Stimulated activated CD4-positive, alpha-beta T cell treated with anti-CD3 and anti-CD28 coated beads, Interleukin-15, amount 100 ng/mL, for 1 hour (primary cell): ENCODE measurements at places on chromosomes 4 and X.

DNA sequence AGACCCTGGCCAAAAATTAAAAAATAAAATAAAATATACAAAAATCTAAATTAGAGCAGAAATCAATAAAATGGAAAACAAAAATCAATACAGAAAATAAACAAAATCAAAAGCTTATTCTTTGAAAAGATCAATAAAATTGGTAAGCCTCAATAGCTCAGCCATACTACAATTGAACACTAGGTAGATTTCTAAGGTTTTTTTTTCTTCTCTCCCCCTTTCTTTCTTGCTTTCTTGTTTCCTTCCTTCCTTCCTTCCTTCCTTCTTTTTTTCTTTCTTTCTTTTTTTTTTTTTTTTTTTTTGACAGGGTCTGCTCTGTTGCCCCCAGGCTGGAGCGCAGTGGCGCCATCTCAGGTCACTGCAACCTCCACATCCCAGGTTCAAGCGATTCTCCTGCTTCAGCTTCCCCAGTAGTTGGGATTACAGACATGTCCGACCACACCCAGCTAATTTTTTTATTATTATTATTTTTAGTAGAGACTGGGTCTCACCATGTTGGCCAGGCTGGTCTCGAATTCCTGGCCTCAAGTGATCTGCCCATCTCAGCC is 23.4 kb upstream of the PPP3CA start:
- DNase-seq, result no peak

GRCh38 chrX:49659771-49660170 is 36.0 kb downstream of the PAGE1 start:
- no peak for DNase-seq

- DNase-seq, result no peak
Observed at GRCh38 chr4:37839426-37839825, 12.9 kb downstream of the PGM2 start.

- DNase-seq, result no peak
Observed at GRCh38 chr4:23746027-23746426, 143.8 kb downstream of the PPARGC1A start.

DNA sequence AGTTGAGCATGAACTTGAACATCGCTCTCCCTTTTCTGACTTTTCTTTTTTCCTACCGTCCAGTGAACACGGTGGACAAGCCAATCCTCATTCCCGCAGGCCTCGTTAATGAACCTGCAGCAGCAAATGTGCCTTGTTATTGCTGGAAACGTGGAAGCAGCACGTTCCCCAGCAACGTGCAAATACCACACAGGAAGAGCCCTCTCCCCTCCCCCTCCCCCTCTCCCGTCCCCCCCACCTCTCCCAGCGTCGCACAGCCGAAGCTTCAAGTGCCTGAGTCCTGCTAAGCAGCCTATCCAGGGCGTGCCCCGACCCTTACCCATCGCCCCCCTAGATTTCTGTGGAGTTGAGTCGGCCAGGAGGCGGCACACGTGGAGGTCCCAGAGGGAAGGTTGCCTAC is 219.9 kb downstream of the BCOR start:
- no peak for DNase-seq

- DNase-seq, result no peak
Observed at GRCh38 chr4:68732653-68733466, 62.4 kb upstream of the UGT2B15 start.

DNA sequence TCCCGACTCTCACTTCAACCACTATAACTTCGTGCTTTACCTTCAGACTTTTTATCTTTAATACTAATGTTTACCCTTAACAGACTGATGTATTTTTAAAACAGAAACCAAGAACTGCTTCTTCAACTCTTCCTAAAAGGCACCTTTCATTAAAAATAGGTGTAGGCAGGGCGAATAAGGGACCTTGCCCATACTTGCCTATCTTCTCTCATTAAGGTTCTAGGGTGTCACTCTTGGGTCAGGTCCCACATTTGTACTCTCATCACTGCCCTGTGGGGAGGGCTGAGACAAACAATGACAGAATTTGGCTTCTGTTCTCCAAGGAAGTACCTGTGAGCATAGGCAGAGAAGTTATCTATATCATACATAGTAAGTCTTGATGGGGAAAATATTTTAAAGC is 69.7 kb downstream of the ANKRD50 start:
- DNase-seq, result no peak

DNA sequence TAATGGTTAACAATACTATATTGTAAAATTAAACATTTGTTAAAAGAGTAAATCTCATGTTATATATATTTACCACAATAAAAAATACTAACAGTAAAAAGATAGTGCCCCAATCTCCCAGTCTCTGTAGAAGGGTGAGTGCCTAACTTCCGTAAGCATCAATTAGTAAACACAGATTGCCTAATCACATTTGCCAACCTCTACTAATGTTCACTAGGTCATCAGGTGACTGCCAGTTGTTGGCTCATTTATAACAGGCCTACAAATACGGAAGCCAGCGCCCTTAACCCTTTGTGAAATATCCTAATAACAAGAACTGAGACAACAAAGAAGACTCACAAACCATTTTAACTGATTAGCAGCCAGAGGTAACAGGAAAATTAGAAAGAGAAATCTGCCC is 345.1 kb downstream of the INPP4B start:
- no peak for DNase-seq

DNA sequence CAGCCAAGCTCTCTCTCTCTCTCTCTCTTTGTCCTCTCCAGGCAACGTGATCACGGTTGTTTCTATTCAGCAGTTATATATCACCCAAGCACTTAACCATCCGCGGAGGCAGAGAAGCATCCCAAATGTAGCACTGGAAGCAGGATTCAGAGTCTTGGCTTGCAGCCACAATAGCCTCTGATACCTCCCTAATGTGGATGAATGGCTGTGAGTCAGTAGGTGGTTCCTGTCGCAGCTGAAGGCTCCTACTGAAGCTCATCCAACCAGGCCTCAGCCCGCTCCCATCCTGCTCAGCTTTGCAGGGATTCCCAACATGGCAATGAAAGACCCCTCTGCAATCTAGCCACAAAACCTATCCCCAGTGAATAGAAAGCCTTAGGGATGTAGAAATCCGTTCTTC is 5.1 kb downstream of the HS6ST2 start:
- no peak for DNase-seq

- DNase-seq, result no peak
Observed at GRCh38 chrX:110132450-110133114, 129.7 kb downstream of the TMEM164 start.

DNA sequence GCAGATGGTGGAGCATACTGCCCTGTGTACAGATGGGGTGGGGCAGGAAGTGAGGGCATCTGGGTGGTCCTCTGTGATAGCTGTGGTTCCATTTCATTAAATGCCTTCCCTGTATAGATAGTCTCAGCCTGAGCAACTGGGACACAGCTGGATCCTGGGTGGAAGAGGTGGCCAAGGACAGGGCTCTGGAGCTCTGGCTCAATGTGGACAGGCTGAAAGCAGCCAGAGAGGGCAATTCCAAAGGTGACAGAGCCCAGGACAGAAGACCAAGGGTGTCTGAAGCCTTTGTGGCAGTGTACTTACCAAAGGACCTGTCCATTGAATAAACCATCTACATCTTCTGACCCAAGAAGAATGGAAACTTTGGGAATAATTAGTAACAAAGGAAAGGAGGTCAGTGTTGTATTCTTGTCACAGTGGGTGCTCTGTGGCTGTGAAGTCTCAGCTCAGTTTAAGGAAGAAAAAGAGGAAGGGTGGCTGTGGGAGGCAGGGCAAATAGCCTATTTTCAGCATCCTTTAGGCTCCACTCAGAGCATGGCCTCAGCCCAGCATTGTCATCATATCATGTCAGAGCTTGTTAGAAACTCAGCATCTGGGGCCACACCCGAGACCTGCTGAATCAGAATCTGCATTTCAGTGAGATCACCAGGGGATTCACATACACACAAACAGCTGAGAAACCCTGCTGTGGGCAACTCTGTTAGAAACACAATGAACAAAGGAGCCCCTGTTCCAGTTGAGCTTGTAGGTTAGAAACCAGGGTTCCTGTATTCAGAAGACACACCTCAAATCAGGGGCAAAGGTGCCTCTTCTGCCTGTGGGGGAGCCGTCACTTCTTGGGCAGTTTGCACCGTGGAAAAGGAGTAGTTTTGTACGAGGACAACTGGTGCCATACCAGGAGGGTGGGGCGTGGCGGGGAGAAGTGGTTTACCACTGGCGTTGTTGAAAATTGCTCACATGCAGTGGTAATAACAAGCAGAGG is 168.6 kb downstream of the PTTG2 start:
- DNase-seq, result peak; percentile 49

- no peak for DNase-seq
Observed at GRCh38 chr4:183624548-183624947, 34.4 kb downstream of the RWDD4 start.

DNA sequence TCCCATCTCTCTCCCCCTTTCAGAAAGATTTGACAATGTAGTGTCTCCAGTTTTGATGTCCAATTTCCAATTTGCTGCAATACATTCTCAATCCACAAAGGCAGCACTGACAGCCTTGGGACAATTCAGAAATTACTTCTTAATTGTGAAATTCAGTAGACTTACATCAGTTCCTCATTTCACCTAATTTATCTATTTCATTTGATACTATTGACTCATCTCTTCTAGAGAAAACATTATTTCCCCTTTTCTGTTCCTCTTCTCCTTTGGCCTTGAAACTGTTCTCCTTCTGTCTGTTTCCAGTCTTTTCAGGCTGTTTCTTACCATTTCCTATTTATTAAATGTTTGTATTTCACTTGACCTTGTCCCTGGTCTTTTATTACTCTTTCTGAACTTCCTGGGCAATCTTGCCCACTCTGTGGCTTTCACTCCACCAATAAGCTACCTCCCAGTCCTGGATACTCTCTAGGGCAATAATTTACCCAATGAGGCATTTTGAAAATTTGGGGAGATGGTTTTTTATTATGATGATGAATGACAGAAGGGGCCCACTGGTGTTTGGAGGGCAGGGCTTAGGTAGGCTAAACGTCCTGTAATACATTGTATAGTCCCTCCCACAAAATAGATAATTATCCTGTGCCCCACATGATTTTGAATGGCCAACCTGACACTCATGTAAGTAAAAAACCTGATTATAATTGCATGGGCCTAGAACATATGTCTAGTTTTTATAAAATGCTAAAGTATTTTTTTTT is 498.0 kb upstream of the BOD1L1 start:
- no peak for DNase-seq
